DMS79 (cell line): ENCODE measurements at places on chromosomes 2 and 18.

- no peak for DNase-seq
These were observed 574.5 kb upstream of the ZEB2 start for GRCh38 chr2:145094370-145094769.

DNA sequence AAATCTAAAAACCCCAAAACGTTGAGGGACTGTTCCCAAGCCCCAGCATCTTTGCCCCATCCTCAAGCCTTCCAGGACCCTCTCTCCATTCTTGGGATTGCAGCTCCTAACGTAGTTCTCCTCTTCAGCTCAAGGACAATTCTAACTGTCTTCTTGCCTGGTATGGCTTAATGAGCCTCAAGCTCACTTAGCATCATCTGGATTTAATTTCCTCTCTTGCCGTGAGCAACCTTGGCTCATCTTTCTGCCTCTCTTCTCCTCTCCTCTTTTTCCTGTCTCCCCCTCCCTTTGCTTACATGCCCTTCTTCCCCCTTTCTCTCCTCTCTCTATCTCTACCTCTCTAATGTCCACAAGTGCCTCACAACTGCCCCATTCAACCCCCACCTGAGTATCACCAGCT, 44.2 kb downstream of the TACR1 start:
- DNase-seq: no peak

DNA sequence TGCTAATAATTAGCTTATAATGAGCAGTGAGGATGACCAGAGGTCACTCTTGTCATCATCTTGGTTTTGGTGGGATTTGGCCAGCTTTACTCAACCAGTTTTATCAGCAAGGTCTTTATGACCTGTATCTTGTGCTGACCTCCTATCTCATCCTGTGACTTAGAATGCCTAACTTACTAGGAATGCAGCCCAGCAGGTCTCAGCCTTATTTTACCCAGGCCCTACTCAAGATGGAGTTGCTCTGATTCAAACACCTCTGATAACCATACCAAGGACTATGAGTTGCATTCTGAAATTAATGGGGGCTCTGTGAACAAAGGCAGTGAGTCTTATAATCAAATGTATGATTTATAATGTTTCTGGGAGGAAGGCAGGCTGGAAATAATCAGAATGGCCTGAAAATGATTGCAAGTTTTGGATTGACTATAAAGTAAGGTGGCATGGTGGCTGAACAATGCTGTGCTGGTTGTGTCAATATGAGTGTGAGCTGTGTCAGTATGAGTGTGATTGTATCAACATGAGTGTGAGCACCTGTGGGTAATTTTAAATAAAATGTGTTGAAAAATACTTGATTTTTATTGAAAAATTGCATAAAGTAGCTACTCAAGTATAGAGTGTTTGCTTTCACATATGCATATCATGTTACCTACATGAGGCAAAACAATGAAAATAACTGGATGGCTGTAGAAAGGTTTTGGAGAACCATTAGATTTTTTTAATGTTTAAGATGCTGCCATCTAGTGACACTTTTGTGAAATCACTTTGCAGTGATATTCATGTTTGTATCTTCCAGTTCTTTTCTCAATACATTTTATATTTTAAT, 103.0 kb downstream of the KYNU start:
- no peak for DNase-seq

DNA sequence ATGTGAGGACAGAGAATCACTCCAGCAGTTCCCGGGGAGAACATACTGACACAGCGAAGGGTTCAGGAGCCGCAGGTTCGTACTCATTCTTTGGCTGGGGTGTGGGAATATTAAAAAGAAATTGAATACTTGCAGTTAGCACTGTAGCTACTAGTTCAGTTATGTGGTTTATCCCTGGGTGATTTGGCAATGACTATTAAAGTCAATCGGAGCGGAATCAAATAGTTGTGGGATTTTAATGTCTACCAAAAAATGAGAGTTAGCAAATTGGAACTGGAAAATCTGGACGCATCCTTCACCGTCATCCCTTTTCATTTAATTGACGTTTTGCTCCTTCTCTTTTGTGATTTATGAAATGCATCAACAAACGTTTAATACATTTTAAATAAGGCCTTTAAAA, 50.8 kb downstream of the GBX2 start:
- DNase-seq: no peak

DNA sequence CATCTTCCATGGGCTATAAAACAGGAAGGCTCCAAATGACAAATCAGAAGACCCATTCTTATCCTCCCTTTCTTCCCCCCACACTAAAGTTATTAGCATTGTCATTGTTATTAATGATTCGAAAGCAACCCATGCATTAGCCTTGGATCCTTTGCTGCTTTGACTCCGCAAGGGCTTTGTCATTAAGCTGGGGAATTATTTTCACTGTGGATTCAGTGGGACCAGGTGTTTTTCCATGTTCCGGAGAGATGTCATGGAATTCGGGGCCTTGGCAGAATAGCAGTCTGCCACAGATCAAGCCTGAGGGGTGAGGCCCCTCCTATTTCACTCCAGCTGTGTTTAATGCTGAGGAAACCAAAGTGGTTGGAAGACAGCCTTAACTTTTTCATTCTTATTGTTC, 357.1 kb downstream of the EN1 start:
- DNase-seq: no peak

- DNase-seq: no peak
These were observed 2.4 kb downstream of the POU3F3 start for GRCh38 chr2:104856086-104856972.

DNA sequence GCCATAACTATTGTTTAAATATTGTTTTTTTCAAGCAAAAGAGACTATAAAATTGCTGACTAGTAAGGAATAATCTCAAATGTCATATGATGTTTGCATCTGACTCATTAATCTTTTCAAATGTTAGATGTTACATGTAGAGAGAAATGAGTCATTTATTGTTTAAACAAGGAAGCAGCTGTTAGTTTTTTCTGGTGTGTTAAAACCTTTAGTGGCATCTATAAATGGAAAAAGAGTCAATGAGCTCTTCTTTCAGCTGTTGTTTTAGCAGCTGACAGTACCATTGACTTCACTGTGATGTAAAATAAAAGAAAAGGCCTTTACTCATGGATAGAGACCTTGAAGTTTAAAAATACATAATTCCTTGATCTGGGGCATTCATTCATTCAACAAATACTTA, 1.8 kb upstream of the KLHL41 start:
- DNase-seq: no peak

- DNase-seq: no peak
These were observed 32.0 kb upstream of the SKOR2 start for GRCh38 chr18:47283476-47283875.

DNA sequence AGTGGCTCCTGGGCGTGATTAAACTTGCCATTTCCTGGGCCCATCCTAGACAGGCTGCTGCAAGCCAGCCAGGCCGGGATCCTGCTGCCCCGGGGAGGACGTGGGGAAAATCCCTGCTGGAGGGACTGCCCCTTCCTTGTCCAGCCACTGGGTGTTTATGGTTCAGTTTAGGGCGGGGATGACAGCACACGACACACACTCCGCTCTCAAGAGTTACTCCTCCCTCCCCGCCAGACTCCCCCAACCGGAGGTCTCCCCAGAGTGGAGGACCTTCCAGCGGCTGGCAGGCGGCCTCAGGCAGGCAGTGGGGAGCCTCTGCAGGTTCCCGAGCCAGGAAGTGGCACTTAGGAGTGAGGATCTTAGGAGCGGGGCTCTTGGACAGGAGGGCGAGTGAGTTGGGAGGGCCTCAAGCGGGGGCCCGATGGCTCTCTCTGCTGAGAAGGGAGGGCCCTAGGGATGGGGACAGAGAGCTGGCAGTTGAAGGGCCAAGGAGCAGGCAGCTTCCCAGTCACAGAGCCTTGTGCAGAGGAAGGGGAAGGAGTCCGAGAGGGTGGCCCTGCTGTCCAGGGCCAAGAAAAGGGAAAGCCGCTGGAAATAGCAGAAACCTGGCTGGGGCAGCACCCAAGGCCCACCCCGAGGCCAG, 5.7 kb upstream of the GPR35 start:
- DNase-seq: peak; percentile 32

- DNase-seq: no peak
These were observed 89.6 kb downstream of the TPO start for GRCh38 chr2:1502891-1503304.

- DNase-seq: no peak
These were observed 15.7 kb downstream of the STK39 start for GRCh38 chr2:168231609-168232241.

DNA sequence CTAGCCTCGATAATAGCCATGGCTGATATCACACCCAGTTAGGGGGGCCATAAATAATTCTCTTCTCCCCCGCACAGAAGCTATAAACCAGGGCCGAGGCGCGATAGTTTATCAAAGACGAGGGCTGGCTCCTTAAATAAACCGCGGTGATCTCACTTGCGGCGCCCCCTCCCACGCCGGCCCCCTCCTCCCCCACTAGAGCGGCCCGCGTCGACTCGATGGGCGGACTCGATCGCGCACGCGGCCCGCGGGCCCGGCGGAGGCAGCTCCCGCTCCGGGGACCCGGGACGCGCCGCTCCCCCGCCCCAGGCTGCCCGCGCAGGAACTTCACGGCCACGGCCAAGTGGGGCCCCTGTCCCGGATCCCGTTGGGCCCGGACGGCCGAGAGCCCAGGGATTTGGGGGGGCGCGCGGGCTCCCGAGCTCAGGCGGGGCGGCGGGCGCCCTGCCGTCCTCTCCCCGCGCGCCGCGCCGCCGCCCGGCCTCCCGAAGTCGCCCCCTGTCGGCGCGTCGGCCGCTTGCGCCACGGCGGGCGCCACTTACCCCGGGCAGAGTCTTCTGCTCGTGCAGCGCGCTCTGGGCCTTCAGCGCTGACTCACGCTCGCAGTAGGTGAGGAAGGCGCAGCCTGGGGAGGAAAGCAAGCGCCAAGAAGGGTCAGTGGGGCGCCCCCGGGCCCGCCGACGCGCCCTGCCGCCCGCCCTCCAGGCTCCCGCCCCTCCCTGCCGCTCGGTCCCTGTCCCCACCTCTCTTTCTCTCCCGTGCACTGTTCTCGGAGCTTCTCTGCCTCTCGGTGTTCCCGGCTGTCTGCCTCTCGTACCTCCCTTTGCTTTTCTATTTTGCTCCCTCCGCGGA, 80.4 kb downstream of the CELF4 start:
- peak; percentile 10 for DNase-seq

DNA sequence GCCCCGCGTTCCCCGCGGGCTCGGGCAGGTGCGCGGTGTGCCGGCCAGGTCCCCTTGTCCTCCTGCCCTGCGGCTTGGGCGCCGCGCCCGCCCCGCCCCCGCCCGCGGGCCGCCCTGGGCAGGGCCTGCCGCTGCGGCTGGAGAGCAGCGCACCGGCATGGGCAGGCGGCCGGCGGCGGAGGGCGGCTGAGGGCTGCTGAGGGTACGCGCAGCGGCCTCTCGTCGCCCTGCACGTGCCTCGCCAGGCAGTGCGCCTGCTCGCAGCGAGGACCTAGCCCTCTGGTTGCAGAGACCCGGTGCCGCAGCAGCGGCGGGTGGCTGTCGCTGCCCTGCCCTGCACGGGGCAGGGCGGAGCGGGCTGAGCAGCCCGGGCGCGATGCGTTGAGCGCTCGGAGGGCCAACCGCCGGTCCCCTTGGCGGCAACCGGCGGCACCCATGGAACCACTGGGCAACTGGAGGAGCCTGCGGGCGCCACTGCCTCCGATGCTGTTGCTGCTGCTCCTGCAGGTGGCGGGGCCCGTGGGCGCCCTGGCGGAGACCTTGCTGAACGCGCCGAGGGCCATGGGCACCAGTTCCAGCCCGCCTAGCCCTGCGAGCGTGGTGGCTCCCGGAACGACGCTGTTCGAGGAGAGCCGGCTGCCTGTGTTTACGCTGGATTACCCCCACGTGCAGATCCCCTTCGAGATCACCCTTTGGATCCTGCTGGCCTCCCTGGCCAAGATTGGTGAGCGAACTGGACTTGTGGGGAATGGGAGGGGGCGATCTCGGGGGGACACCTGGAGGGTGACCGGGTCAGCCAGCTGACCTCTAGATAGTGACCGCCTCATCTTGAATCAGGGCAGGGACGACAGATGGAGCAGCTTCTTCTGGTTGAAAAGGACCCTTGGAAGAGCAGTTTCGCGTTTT, at the start of gene SLC9A2:
Gene SLC9A2, plus strand, starts transcription at position 140 of the 906 bp plus-strand sequence. Its CDS starts 296 bp downstream, at position 436.
- DNase-seq: no peak

- DNase-seq: no peak
These were observed 12.3 kb upstream of the IL1B start for GRCh38 chr2:112848833-112849232.

GRCh38 chr2:101017371-101017770, 15.3 kb downstream of the RPL31 start:
- DNase-seq: no peak

DNA sequence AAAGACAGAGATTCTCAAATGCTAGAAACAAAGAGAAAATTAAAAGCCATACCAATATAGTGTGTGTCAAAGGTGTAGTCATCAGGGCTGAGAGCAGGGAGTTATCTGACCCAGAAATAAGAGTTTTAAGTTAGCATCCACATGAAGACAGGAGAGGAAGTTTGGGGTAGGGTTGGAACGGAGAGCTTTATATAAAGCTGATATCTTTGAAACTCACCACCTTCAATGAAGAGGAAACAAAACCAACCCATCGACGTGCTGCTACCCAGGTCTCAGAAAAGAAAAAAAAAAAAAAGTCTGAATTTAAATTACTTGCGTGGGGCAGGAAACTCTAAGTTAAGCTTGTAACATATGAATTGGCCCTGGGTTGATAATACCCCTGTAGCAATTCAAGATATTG, 42.4 kb downstream of the ARL4C start:
- DNase-seq: no peak

DNA sequence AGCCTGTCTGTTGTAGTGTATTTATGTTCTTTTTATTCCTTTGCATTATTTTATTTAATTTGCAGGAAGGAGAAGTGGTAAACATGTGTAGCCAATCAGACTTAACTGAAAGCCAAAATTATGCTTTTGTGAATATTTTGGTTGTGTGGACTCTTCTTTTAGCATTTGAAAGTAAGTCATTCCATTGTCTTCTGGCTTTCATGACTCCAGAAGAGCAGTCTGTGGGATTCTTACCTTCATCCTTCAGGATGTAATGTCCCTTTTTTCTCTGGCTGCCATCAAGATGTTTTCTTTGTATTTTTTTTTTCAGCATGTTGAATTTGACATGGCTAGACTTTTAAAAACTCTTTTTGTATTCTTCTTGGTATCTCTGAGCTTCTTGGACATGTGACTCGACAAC, 895.2 kb upstream of the ZEB2 start:
- no peak for DNase-seq

DNA sequence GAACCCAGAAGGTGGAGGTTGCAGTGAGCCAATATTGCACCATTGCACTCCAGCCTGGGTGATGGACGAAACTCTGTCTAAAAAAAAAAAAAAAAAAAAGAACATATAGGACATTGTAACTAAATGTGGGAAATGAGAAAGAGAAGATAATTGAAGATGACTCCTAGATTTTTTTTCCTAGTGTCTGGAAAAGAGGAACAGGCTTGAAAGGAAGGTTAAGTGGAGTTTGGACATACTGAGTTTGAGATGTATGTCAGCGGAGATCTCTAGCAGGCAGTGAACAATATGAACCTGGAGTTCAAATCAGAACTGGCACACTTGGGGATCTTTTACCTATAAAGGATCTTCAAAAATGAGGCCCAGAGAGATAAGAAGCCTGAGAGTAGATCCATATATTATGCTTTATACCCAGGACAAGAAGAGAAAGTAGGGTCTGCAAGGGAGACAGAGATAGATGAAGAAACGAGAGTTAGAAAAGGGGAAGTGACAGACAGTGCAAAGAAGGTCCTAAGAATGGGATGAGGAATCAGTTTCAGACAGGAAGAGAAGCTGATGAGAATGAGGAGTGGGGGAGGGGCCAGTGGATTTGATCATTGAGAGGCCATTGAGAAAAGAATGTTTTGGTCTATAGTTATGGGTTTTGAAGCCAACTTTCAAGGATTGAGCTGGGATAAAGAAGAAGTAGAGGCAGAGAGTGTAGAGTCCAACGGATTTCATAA, 46.9 kb upstream of the CD28 start:
- DNase-seq: no peak

GRCh38 chr18:74652392-74652988, 54.8 kb downstream of the ZNF407 start:
- DNase-seq: no peak
